ENCODE measurements at places on chromosomes 7 and 10.

GRCh38 chr7:53466371-53466770 lies 430.9 kb downstream of the POM121L12 start:
- DNase-seq: no peak

DNA sequence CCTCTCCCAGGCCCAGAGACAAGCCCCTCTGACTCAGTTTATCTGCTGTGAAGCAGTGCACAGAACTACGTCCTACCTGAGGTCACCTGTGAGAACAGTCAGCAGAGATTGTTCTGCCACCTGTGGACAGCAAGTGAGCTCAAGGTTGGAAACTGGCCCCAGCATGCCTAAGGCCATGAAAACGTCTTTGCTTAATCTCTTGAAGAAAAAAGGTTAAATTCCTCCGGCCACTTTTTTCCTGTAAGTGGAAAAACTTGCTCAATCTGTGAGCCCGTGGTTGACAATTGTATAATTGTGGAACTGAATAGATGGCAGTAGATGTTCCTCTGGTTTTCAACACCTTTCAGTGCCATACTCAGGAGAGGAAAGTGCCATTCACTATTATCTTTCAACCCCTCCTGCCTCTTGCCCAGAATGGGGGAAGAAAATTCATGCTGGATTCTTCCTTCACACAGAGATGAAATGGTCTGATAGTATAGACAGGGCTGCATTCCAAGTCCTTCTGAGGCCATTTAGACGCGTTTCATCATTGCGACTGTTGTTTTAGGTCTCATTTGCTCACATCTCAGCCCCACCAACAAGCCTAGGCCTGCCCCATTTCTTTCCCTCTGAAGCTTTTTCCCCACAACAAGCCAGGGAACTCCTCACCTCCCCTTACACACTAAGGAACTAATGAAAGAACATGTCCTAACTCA lies 292.9 kb downstream of the FZD1 start:
- DNase-seq: no peak

- DNase-seq: no peak
Observed at GRCh38 chr7:134643131-134643530, 3.5 kb upstream of the BPGM start.

GRCh38 chr7:130941322-130942210 lies 207.6 kb upstream of the KLF14 start:
- DNase-seq: peak; percentile 52

DNA sequence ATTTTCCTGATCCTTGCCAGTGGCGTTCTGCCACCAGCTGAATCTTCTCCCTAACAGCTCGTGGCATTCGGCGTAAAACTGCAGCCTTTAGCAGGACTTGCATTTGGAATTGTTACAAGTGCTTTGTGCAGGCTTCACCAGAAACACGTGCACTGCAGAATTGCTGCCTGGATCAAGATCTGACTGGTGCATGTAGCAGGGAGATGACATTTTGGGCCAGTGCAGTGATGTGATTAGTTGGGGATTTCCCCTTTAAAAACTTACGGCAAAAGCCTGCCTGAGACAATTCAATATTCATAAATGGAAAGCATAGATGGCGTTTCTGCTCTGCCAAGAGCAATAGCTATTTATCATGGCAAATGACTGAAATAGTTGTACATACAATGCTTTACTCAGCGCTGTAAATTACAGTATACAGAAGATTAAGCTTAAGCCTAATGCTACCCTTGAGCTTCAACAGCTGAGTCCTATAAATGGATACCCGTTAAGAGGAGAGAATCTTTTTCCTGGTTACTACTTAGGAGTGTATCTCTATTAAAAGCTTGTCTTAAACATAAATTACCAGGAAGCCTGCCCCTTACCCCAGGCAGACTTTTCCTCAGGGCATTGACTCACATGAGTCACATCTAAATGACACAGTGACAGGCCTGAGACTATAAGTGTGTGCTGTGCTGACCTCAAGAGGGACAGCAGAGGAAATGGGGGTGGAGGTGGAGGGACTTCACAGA lies 106.3 kb downstream of the ATXN7L1 start:
- DNase-seq: no peak

- DNase-seq: no peak
Observed at GRCh38 chr10:98100476-98100875, 34.0 kb upstream of the R3HCC1L start.

- DNase-seq: no peak
Observed at GRCh38 chr10:6270951-6271350, 68.2 kb downstream of the PFKFB3 start.

DNA sequence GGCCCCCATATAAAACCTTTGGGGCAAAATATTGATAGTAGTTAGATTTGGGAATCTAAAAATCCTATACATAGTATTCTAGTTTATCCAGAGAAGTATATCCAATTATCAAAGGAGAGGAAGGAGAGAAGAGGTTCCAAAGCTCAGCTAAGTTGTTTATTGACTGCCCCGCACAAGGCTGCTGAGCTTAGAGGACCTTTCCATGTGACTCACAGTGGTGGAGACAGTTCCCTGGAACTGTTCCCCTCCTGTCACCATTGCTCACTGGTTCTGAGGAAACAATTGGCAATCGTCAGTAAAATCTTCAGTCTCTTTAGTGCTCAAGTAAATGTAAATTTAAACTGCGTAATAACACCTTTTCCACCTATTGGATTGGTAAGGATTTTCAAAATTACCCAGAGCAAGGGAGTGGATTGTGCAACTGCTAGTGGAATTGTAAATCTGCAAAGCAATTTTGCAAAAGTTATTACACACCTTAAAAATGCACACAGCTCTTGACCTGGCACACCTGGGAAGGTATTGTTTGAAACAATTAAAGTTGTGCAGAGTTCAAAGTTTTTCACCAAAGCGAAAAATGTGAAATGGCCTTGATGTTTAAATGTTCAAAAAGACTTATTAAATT lies 63.1 kb downstream of the EEPD1 start:
- no peak for DNase-seq

DNA sequence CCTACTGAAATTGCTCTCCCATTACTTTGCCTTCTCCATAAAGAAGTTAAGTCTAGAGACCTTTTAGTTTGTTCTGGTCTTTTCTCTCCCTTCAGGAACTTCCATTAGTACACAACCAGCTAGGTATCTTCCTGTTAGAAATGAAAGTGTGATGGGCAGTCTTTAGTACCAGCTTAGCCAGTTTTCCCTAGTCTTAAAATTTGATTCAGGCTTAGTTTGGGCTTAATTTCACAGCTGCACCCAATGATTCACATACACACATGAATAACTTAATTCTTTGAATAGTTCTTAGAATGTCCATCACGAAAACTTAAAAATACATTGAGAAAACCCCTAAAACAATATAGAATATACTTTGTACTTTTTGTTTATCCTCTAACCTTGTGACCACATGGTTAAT lies 2.4 kb upstream of the PPP1R9A start:
- no peak for DNase-seq

- no peak for DNase-seq
Observed at GRCh38 chr10:95176101-95176500, 17.9 kb upstream of the ACSM6 start.

DNA sequence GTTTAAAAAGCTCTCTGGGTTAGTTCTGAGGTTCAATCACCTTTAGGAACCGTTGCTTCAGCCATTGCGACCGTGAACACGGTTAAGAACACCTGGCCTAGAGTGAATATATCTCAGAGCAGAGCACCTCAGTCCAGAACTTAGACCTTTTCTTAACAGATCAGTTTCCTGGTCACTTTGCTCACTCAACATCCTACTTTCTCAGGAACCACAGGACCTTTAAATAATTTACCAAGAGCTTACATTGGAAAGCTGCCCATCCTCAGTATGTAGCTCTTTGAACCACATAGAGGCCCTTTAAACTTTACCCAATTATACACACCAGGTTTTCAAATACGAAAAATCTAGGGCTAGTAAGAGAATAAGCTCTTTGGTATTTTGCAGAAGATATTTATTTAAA lies 153.2 kb downstream of the NRBF2 start:
- DNase-seq: no peak

GRCh38 chr10:69866688-69867461 lies 65.2 kb downstream of the COL13A1 start:
- DNase-seq: no peak

DNA sequence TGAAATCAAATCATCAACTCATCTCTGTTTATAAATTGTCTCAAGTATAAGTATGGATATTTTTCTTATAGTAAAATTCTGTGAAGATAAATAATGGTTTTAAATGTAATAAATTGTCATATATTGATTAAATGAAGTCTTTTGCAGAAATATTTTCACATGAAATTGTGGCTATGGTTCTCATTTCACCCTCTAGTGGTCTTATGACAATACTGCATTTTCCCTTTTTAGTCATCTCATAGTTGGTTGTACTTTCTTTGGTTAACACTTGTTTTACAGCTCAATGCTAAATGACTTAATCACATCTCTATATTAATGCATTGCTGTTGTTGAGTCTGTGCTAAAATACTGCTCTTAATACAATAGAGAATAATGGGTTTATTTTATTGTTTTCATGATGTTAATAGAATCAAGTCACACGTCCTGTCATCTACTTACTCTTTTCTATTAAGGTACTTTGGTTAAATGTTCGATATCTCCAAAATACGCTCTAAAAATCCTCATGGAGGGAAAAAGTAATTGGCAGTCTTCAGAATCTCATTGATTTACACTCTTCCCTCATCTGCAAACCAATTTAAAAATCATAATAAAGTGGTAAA lies 38.0 kb upstream of the CACNA2D1 start:
- no peak for DNase-seq

DNA sequence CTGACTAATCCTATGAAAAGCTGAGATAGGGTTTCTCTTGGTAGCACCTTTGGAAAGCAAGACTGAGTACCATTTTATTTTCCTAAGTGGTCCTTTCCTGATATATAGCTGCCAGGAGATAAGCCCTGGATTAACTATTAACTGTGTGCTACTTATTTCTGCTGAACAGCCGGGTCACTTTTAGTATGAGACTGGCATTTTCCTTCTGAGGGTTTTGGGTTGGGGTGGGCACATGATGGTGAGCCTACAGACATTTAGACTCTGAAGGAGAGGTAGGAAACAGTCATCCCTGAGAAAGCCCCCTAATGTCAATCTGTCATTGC lies 29.8 kb upstream of the BMPR1A start:
- no peak for DNase-seq

DNA sequence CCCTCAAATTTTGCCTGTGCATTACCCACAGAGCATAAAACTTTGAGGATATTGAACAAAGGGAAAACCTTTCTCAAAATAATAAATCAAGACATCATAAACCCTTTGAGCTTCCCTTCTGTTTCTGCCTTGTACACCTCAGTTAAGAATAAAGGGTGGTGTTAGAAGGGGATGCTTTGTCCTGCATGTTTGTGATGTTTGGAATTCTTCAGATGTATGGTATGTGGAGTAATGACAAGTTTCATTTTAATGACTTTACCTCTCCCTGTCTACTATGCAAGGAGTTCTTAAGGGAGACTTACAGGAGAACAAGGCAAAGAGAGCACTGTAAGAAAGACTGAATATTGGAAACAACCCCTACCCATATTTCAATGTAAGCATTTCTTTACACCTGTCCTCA lies 99.2 kb downstream of the HECW1 start:
- no peak for DNase-seq

GRCh38 chr7:87960239-87960638 lies 26.2 kb downstream of the ADAM22 start:
- DNase-seq: no peak

DNA sequence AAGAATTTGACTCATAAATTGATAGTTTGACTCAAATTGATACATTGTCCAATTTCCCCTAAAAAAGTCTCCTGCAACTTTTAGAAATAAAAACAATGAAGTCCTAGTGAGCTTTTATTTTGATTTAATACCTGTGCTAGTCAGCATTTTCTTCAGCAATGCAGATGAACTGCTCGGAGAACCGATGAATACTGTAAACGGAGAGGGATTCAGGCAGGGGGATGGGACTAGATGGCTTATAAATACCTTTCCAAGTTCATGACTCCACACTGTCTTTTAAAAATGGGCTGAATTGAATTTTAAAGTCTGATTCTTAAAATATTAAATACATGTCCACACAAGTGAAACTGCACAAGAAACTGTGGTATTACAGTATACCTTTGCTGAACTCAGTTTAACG lies 12.7 kb downstream of the EEPD1 start:
- DNase-seq: no peak

- no peak for DNase-seq
Observed at GRCh38 chr7:28408105-28408959, 4.0 kb upstream of the CREB5 start.
